H1 (cell line): ENCODE measurements at places on chromosomes 3 and 15. TPM values are rescaled to one million over a fixed set of nuclear protein-coding genes. Genes with fewer than 3 reads are reported as not detected.

DNA sequence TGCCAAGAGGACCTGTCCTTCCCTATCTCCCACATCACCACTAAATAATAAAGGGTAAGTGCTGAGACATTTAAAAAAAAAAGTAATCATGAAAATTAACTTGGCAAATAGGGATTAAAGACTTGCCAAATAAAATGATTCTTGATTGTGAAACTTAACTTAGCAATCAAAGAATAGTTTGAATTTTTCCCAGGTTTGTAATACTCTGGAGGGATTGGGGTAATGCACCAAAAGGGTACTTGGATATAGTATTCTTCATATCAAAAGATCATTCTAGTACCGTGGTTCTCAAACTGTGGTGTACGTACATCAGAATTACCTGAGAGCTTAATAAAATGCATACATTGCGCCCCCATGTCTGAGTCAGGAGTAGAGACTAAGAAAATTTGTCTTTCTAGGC is 28.5 kb downstream of the CALML4 start:
- no peak for DNase-seq

DNA sequence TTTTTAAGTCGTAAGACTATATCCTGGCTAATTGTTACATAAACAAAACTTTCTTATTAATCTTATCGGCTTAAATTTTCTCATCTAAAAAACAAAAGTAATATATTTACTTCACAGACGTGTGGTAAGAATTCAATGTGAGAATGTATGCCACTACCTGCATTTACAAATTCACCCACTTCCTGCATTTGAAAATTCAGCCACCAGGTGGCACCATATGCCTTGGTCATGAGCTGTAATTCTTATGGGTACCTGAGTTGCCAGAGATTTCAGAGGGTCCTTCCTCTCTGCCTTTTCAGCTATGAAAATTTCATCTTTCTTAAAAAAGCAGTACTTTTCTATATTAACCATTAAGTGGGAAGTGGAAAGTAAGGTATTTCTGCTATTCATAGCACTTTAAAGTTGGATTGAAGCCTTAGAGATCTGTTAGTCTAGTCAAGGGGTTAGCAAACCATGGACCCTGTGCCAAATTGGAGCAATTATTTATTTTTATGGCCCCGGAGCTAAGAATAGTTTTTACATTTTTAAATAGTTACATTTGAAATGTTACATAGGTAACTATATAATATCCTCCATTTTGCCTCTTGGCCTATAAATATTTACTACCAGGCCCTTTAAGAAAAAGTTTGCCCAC is 127.8 kb downstream of the HCN4 start:
- DNase-seq, result peak; percentile 89

The EPHB3 gene
- 0.80 and 0.91 TPM in 2 replicates for total RNA-seq

The TLR9 gene
- total RNA-seq, result not detected in 2 replicates

GRCh38 chr15:85318732-85319076 is 61.7 kb upstream of the AKAP13 start:
- DNase-seq, result no peak

The PROK2 gene
- 1.8 and 2.0 TPM in 2 replicates for total RNA-seq

GRCh38 chr15:78437762-78438618 is at the start of gene IREB2:
TSS of gene IREB2 (plus strand) at chr15:78438216. CDS start at chr15:78438338, 122 bp downstream.
- DNase-seq, result peak; percentile 99

The WDR93 gene
- not detected in 2 replicates for total RNA-seq

DNA sequence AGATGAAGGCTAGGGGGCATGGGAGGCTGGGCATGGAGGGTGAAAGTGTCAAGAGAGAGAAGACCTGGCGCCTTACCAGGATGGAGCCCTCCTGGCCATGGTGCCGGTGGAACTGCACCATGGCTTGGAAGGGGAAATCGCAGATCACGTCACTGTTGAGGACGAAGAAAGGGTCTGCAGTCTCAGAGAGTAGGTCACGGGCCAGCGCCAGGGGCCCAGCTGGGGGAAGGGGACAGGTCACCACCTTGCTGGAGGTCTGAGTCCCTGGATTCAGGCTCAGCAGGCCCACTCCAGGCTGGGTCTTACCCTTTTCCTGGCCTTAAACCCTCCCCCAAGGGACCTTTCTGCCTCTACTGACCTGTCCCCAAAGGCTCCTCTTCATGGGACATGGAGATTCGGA is 855 bp downstream of the GMPPB start:
- peak; percentile 41 for DNase-seq

The NGRN gene
- 101 and 102 TPM in 2 replicates for total RNA-seq

The RARB gene
- total RNA-seq, result 0.22 and 0.44 TPM in 2 replicates

The UCN2 gene
- total RNA-seq, result not detected in 2 replicates

DNA sequence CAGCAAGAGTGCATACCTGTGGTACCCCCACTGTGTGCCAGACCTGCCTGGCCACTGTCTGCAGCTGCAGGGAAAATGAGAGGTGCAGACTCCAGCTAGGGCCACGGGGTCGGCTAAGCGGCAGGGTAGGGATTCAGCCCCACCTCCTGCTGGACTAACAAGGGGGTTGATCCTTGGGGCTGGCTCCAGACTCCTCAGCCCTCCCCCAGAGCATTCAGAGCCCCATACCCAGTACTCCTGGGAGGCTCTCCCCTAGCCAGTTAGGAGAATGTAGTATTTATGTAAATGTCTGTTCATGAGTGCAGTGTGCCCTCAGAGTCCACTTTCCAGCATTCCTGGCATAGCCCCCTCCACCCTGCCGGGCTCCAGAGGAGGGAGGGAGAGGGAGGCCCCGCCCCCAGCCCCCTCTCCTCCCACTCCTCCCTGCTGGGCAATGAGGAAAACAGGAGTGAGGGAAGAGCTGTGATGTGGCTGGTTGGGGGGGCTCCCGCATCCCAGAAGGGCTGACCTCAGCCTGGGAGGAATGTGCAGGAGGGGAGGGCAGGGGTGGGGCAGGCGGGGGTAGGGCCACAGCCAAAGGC is 4.5 kb upstream of the SEMA3B start:
- peak; percentile 94 for DNase-seq

- DNase-seq, result no peak
These were observed 30.9 kb downstream of the FNDC3B start for GRCh38 chr3:172070269-172070668.

The RPUSD2 gene
- total RNA-seq, result 25.1 and 28.5 TPM in 2 replicates
